ENCODE measurements at places on chromosomes 5 and 9.

DNA sequence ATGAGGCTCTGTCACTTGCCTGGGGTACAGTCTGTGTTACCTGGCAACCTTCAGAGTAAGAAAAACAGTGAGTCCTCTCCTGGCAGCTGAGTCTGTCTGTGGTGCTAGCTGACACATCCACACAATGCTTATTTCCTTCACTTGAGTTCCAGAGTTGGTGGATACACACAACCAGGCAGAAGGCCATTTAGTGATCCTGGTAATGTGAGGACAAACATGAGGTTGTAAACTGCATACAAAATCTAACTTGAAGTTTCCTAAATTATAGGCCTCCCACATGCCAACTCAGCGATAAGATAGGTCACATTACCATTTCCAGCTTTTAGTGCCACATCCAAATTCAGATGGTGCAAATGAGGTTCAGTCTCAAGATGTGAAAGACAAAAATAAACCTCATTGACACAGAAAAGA is 125.5 kb downstream of the DCP2 start:
- DNase-seq, result no peak

GRCh38 chr5:172496671-172497371 is 42.5 kb upstream of the SH3PXD2B start:
- DNase-seq, result no peak

GRCh38 chr5:68534131-68534940 is 318.8 kb downstream of the PIK3R1 start:
- DNase-seq, result no peak

GRCh38 chr9:573691-574410 is 267.6 kb upstream of the DMRT1 start:
- no peak for DNase-seq

GRCh38 chr9:37031081-37031480 is 3.0 kb downstream of the PAX5 start:
- DNase-seq, result no peak

DNA sequence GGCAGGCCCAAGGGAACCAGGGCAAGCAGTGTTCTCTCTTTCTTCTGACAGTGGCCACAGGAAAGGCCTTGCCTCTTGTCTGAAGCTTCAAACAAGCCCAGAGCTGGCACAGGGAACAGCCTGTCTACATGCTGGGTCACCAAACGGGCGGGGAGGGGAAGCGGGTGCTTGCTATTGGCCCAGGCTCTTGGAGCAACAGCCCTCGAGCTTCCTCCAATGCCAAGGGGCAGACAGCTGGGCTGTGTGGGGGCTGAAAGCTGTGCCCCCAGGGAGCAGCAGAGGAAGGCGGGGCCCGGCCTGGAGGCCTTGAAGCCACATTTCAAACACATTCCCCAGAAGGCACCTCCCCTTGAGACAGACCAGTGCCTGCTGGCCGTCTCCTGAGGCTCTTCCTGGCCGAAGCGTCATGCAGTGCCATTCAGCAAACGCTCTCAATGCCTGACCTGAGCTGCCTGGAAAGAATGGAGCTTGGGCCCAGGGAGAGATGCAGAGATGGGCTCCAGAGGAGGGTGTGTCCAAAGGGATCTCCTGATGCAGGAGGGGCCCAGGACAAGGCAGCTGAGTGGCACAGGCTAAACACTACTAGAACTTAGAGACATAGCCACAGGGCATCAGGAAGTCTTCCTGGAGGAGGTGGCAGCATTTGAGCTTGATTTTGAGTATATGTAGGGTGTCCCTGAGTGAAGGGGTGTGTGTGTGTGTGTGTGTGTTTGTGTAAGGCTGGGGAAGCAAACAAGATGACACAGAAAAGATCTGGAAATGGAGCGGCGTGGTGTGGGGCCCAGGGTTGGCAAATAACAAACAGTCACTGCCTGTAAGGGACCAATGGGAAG is 2.5 kb downstream of the FIBCD1 start:
- DNase-seq, result no peak
